Thoracic aorta (tissue), 2 donors: ENCODE measurements at places on chromosomes 3 and 15.

DNA sequence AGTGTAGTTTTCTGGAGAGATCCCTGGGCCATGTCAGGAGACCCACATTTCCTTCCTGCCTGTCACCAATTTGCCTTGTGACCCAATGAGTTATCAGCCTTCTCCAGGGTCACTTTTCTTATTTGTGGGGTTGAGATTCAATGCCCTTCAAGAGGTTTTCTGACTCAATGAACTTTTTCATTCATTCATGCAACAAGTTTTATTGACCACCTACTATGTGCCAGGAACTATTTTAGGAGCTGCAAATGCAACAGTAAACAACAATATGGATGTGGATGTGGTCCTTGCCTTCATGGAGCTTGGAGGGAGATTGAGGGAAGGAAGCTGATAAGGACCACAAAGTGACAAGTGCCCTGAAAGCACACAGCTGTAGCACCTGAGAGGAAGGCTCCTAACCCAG is 142.8 kb downstream of the OPA1 start:
- no peak for DNase-seq

- no peak for DNase-seq
These were observed 31.9 kb upstream of the SPRED1 start for GRCh38 chr15:38220606-38221273.

GRCh38 chr3:134666885-134667284 is 16.1 kb upstream of the KY start:
- no peak for DNase-seq

DNA sequence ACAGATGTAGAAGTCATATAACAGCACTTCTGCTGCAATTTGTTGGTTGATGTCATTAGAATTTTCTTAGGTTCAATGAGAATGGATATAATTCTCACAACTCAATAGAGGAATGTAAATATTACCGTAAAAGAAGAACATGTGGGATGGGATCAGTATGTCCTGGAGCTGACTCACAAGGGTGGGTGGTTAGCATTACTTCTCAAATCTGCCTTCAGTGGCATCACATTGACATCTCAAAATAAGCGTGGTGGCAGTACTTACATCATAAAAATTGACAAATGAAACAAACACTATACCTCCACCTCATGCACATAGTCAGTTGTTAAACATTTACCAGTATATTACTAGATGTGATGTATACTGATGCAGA is 1068.0 kb upstream of the CADM2 start:
- no peak for DNase-seq

DNA sequence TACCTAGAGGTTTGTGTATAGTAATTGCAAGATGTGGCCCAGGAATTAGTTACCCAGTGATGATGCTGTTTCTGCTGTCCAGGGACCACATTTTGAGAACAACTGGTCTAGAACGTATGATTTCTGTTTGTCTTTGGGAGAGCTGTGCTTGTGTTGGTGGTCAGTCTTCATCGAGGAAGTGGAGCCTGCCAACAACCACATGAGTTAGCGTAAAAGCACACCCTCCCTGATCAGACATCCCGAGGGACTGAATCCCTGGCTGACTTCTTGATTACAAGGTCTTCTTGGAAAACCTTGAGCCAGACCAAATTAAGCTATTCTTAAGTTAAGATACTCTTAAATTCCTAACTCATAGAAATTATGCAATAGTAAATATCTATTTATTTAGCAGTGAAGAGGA is 81.7 kb upstream of the ZPLD1 start:
- DNase-seq, result no peak

GRCh38 chr15:68114356-68114755 is 60.2 kb downstream of the PIAS1 start:
- no peak for DNase-seq

DNA sequence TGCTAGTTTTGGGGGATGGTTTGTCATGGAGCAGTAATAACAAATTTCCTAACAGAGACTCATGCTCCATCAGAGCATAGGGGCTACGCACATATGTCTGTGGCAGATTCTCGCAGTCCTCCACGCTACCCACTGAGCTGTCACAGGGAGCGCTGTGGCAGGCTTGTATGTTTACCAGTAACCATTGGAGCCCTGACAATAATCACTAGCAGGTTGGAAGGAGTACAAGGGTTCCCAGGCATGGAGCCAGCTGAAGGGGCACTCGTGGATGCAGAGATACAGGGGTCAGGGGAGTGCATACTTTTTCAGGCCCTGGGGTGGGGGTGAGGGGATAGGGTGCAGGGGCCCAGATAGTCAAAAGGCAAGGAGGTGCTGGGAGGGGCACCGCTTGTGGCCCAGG is 7.9 kb upstream of the GP9 start:
- DNase-seq, result no peak

GRCh38 chr15:69392352-69392751 is 21.8 kb upstream of the KIF23 start:
- DNase-seq, result no peak

DNA sequence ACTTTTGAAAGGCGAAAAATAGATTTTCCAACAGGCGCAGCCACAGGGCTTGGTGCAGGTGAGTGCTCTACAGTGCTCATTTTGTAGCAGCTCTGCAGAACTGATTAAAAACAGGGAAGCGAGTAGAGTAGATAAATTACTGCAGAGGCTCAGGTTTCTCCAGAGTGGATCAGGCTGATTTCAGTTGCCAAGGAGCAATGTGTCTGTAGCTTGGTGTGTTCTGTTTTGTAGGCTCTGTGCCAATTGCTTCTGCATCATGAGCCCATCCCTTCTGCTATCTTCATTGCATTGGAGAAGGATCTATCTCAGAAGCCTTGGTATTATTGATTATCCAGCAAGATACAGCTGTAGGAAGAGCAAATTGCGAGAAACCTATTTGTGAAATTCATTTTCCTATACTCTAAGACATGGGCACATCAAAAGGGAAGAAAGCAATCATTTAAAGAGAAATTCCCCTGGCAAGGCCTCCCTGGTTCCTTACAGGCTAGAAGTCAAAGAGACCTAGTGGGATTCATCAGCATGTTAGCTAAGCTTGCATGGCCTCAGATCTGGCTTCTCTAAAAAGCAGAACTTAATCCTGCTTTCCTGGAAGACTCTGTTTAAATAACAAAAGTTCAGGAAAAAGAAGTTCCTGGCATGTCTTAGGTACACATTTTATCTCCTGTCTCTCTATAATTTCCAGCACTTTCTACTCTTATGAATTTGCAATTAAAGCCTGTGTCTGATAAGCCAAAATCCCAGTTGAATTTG is 432.4 kb upstream of the ATP10A start:
- DNase-seq, result no peak

DNA sequence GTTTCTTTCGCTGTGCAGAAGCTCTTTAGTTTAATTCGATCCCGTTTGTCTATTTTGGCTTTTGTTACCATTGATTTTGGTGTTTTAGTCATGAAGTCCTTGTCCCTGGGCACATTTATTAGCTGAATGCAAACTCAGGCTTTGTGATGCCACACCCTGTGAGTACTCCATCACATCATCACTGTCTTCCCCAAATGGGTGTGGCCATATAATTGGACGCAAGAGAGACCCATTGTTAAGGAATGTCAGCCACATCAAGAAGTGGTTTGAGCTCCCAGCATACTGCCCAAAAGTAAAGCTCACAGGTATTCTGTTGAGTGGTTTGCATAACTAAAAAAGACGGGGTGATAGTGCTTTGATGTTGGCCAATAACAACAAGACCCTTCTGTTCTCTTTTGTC is 245.7 kb downstream of the SV2B start:
- no peak for DNase-seq

DNA sequence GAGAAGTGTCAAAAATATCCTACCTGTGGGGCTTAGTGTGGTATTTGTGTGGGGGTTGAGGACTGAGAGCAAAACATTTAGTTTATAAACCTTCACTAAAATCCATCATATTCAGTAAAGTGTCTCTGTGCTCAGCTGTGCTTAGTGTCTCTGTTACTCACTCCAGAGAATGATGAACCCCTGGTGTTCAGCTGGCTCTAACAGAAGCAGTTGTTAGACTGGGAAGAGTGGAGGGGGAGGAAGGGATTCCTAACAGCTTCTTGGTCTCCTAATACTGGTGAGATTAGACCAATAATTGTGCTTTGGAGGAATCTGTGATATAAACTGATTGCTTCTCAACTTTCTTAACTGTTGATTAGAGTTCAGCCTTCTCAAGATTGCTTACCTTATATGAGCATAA is 1123.5 kb downstream of the ROBO2 start:
- DNase-seq, result no peak

GRCh38 chr3:193556841-193557240 is 2.1 kb upstream of the ATP13A4 start:
- DNase-seq, result no peak

DNA sequence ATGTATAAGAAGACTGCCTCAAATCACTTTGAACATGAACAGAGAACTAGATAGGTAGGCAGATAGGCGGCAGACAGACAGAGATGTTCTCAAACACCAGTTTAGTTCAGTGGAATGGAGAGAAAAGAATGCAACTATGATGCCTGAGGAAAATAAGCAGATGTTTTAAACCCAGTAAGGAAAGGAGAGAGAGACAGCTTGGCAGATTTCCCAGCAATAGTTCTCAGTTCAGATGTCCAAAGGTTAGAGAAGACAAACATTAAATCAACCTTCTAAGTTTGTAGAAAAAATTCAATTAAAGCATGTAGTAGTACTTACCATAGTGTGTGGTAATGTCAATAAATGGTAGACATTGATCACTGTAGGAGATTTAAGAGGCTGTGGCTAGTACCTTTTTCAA is 209.6 kb upstream of the PFN2 start:
- no peak for DNase-seq

DNA sequence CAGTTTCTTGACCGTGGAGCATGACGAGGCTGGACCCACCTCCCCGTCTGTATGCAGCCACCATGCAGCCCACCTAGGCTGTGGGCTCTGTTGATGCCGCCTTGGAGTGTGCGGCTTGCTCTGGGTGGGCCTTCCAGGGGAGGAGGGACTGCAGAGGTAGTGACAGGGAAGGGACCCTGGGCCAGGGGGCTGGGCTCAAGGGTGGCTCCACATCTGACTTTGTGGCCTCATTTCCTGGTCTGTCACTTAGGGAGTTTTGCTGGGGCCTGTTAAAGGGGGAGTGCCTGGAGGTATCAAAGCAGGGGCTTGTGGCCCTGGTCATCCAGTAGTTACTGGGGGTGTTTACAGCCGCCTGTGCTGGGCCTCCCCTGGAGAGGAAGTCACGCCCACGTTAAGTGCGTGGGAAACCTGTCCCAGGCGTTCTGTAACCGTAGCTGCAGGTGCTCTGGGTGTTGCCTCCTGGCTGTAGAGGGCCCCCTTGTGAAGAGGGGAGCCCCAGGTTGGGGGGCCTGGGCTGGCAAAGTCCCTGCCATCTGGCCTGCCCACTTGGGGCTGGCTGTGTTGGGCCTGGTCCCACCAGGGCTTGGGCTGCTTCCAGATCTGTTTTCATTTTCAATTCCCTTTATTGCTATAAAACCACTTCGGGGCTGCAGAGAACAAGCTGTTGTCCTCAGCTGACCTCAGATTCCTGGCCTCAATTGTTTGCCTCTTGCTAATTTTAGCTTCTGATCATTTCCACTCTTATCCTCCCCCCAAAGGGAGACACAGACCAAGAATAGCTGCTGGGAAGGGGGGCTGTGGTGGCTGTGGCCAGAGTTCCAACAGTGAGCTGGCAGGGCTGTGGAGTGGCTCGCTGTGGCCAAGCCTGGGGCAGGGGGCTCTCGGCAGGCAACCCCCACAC is 26.5 kb downstream of the KLF13 start:
- DNase-seq, result peak; percentile 45

- no peak for DNase-seq
These were observed 37.9 kb downstream of the UBR1 start for GRCh38 chr15:43067717-43068461.

GRCh38 chr3:8757551-8758518 is 11.6 kb downstream of the OXTR start:
- DNase-seq, result no peak

GRCh38 chr3:171574556-171575240 is 114.5 kb upstream of the TNIK start:
- no peak for DNase-seq

DNA sequence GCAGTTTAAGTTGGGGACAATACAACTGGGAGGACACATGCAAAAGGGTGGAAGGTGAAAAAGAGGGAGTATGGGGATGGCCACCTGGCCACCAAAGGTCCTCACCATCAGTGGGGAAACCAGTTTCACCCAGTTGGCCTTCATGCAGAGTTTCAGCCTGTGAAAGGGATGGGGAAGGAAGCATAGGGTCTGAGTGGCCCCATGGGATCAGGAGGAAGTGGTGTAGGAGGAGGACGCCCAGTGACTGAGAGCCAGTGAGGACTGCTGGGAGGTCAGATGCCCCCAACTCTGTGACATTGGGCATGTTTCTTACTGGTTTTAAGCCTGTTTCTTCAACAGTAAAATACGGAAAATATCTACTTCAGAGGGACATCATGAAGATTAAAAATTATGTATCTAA is 16.3 kb downstream of the BCL2A1 start:
- DNase-seq, result no peak

- DNase-seq, result no peak
These were observed 6.9 kb upstream of the TNFSF10 start for GRCh38 chr3:172530101-172530561.

GRCh38 chr3:44109771-44110361 is 131.8 kb upstream of the TOPAZ1 start:
- no peak for DNase-seq

GRCh38 chr3:58063022-58063815 is 55.0 kb downstream of the FLNB start:
- DNase-seq, result peak; percentile 67

- no peak for DNase-seq
These were observed 18.6 kb downstream of the MESP2 start for GRCh38 chr15:89794627-89795241.

DNA sequence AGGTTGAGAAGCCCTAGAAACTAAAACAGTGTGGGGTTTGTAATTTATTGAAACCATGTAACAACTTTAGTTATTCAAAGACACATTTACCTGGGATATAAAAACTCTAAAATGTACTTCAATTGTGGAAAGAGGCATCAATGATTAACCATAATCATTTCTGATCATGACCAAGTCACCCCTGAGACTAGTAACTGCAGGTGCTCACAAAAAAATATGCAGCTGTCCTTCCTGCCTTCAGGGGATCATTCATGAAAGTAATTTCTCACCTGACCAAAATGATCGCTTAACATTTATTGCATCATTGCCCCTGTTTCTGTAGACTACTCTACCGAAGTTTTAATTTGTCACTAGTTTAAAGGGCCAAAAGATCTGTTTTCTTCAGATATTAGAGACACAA is 9.0 kb downstream of the ACP3 start:
- DNase-seq, result no peak

DNA sequence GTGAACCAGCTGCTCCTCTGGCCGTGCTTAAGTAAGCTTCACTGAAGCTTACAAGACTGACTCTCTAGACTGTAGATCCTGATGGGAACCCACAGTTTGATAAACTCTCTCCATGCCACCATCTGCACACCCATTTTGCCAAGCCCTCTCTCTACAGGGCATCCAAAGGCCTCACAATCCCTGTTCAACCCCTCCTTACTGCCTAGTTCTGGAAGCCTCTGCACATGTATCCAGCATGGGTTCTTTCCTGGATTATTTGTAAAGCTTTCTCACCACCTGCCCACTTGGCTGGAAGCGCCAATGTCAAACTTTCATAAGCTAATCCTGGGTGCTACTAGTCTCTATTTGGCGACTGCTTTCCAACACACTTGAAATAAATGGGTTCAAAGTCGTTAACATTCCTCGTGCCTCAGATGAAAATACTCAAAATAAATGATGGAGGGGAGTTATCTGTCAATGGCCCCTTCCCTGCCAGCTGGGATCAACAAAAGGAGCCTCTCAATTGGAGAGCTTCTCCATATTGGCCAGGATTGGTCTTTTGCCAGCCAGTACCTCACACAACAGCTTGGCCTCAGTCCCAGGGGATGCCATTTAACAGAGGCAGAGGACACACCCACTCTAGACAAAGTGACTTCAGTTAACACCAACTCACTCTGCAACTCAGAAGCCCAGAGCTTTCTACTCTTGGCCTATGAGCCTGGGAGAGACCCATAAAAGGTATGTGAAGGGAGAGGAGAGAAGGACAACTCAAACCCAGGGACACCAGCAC is 48.1 kb downstream of the SH3BP5 start:
- DNase-seq, result no peak
